ENCODE measurements at places on chromosomes 6 and 20.

DNA sequence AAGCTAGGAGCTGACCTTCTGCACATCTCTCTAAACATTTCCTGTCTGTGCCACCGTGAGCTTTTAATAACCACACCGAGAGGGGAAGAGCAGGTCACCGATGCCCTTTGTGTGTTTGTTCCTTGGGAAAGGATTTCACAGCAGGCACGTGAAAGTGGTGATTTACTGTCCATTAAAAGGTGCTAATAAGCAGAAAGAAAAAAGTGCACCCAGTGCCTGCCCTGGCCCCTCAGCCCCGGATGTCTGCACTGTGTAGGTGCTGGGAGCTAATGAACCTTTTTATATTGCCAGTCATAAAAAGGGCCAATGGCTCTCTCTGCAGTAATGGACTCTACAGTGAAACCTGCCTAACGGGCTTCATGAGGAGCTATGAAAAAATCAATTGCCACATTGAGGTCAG is 312.6 kb downstream of the C6orf118 start:
- DNase-seq: no peak

GRCh38 chr20:3282271-3283221 is 43.6 kb upstream of the SLC4A11 start:
- DNase-seq: no peak

GRCh38 chr20:58621906-58622548 is 29.1 kb upstream of the STX16 start:
- DNase-seq: no peak

GRCh38 chr20:59392736-59393135 is 92.3 kb downstream of the EDN3 start:
- peak; percentile 70 for DNase-seq

DNA sequence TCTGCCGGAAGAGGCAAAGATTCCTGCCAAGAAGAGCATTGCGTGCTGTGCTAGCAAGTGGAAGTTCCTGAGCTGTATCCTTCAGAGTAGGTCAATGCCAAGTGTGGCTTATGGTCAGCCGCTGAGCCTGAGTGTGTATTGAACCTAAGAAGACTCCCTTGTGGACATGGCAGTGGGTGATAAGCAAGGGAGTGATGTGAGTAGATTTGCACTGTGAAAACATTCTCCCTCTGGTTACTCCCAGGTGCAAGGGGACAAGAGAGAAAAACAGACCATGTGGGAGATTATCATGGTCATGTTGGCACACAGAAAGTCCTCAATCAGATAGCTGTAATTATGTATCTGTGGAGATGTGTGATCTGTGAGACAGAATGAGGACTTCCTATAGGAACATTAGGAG is 6.1 kb upstream of the TMEM74B start:
- no peak for DNase-seq

DNA sequence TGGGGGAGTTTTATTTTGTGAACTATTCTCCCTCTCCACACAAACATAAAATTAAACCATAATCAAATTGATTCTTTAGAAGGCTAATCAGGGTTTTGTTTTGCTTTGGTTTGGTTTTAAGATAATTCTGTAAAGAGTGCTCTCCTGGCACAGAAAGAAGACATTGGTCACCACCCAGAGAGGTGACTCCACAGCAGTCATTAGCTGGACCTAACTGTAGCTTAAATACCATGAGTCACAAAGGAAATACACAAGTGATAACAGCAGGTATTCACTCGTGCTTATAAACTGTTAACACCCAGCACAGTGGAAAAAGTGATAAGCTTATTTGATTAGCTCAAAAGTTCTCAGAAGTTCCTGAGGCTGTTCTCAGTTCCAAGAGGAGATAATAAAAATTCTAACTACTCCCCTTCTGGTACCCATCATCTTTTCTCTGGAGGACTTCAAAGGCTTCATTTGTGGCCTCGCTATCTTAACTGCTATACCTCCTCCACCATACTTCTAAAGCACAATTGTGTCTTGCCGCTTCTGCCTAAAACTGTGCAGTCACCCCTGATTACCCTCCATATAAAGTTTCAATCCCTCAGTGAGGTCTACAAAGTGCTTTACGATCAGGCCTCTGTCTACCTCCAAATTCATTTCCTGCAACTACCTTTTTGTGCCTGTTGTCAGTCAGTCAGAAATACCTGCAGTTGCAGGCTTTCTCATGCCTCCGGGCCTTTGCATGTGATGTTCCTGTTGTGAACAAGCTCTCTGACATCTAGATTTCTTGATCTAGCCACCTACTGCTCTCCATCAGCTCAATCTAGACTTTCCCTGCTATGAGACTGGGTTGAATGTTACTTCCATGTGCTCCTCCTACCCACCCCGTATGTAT is 201.1 kb downstream of the SAMD5 start:
- peak; percentile 24 for DNase-seq

DNA sequence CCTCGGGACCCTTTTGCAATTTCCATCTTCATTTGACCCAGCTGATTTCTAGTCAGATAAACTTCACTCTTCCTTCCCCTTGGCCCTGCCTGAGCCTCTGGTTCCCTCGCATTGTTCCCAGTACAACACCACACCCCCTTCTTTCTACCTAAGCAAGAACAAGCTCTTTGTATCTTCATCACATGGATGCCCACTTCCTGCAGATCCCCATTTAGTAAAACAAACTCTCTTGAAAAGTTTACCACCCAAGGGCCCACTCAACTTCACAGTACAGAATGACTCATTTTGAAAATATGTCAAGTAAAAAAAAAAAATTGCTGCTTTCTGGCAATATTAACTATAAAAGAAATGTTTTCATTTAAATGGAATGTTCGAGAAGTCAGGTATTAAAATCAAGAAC is 5.2 kb downstream of the FAXC start:
- DNase-seq: no peak

DNA sequence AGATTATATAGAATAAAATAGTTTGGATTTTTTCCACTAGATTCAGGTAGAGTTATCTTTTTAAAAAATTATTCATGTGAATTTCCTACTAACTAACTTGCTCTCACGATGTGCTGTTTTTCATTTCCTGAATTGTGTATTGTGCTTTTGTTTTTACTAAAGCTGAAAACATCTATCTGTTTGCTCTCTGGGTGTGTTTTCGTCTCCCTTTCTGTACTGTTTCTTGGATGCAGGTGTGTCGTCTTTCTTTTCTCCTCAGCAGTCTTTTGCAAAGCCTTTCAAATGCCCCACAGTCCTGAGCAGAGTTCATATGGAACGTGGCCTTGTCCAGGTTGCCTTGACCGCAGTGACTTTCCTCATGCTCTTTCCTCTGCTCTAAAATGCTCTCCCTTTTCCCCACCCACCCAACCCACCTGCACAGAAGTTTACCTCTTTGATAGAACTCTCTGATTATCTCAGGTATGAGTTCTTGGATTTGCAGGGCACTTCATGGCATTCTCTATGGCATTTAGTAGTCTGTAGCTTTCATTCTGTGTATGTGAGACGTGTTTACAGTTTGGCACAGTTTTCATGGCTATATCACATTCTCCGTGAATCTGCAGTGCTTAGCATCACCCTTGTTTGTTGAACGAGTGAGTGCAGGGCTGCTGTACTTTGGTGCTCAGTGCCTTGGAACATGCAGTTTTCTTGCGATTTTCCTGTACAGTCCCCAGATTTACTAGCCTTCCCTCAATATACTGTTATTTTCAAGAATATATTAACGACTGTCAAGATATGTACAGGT is 77.1 kb downstream of the FARS2 start:
- DNase-seq: peak; percentile 31

DNA sequence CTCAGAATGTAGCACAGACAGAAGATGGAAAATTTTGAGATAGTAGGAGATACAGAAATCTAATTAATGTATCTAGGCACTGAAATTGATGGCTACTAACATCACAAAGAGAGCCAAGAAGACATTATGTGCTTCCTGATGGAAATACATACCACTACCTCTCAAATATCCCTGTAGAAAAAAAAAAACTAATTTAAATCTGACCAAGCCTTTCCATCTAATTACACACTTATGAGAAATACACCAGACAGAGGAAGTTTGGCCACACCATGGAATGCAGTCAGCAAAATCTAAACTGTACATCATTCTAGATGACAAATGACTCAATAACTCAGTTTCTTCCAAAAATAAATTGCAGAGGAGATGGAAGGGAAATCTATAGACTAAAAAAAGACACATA is 18.9 kb downstream of the VPS52 start:
- DNase-seq: no peak

- DNase-seq: no peak
Observed at GRCh38 chr6:24486065-24486464, 3.3 kb downstream of the GPLD1 start.

GRCh38 chr6:43838276-43839036 is 68.4 kb downstream of the VEGFA start:
- DNase-seq: peak; percentile 62

GRCh38 chr6:71737953-71738352 is 148.4 kb upstream of the RIMS1 start:
- DNase-seq: no peak

DNA sequence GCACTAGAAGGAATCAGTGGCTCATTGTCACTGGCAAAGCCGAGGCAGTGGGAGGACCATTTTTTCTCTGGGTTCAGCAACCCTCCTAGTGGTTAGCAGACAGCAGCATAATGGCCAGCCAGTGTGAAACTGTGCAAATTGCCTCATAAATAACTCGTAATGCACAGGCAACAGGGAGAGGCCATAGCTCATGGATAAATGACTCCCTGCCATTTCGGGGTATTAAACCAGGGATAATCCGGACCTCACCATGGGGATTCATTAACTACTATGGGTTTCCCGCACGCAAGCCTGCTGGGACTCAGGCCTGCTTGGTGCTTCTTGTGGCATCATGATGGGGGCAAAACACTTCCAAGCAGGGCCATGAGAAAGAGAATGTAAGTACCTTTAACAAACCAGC is 158.2 kb upstream of the CHD6 start:
- peak; percentile 79 for DNase-seq

- peak; percentile 99 for DNase-seq
Observed at GRCh38 chr6:136962661-136963060, 40.6 kb downstream of the SLC35D3 start.

- no peak for DNase-seq
Observed at GRCh38 chr6:70080443-70081070, 214.2 kb downstream of the COL19A1 start.

GRCh38 chr20:45962031-45962755 is 9.8 kb downstream of the ZNF335 start:
- DNase-seq: no peak

GRCh38 chr6:18177286-18177965 is 22.2 kb downstream of the KDM1B start:
- DNase-seq: peak; percentile 29

- DNase-seq: peak; percentile 56
Observed at GRCh38 chr6:21601339-21601923, 7.9 kb downstream of the SOX4 start.

- DNase-seq: peak; percentile 31
Observed at GRCh38 chr6:36312854-36313648, 23.6 kb downstream of the BNIP5 start.

DNA sequence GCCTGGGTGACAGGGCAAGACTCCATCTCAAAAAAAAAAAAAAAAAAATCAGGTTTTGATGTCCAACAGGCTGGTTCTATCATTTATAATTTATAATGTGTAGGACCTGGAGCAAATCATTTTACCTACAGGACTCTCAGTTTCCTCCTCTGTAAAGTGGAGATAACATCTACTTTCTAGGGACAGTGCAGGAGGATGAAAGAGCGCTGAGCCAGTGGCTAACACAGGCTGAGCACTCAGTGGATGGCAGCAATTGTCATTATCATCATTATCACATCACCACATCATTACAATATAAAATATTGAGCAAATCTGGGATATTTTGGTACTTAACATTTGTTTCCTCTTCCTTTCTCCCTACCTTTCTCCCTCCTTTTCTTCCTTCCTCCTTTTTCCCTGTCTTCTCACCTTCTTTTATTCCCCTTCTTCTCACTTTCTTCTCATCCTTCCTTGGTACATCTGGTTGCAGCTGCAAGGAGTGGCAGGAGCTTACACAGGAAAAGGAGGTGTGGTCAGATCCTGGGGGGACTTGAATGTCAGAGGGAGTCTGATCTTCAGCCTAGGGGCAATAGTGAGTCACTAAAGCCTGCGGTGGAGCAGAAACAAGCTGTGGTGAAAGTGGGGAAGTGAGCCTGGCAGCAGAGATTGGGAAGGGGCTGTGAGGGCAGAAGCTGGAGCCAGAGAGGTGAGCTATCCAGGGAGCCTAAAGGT is 24.6 kb upstream of the CTNNBL1 start:
- peak; percentile 63 for DNase-seq

DNA sequence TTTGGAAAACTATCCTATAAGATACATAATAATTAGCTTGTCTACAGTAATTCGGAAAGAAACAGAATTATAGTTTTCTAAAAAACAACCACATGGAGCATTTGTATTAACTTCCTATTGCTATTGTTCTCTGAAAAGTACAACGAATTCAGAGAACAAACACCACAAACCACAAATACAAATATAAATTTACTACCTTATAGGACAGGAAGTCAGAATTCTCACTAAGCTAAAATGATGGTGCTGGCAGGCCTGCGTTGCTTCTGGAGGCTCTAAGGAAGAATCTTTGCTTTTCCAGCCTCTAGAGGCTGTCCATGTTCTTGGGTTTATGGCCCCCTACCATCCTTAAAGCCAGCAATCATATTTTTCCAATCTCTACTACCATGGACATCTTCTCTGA is 173.6 kb upstream of the TCF21 start:
- DNase-seq: no peak

DNA sequence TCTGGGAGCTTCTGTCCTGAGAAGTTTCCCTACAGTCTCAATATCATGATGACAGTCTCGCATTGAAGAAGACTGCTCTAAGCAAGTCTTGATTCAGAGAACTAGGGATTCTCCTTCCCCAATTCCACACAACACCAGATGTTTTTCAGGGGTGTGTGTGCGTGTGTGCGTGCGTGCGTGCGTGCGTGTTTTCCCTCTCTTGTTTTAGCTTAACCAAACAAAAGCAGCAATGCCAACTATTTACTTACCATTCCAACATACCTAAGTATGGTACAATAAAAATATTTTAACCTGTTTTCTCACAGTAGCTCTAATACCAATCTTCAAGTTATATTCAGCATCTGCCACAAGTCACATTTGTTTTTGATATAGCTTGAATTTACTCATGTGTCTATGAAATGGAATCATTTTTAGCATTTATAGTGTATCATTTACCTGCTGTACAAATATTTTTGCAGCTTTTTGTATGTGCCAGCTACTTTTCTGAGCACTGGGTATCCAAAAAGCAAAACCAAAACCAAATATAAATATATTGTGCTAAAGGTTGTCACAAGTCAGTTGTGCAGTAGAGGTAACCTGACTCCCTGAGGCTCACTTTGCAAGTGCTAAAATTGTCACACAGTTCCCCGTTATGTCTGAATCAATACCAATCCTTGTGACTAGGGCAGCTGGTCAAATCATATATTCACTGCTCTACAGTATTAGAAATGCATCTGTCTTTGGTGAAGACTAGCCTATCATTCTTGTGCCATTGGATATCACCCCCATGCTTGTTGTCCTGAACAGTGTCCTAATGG is 21.7 kb upstream of the MYLIP start:
- no peak for DNase-seq

Measured in NCI-H69 (cell line).